ENCODE measurements at places on chromosomes 4 and X. TPM values are rescaled to one million over a fixed set of nuclear protein-coding genes. Genes with fewer than 3 reads are reported as not detected.

Gene CLIC2
- 0.16 TPM for total RNA-seq

Gene SLITRK2
- total RNA-seq, result not detected

DNA sequence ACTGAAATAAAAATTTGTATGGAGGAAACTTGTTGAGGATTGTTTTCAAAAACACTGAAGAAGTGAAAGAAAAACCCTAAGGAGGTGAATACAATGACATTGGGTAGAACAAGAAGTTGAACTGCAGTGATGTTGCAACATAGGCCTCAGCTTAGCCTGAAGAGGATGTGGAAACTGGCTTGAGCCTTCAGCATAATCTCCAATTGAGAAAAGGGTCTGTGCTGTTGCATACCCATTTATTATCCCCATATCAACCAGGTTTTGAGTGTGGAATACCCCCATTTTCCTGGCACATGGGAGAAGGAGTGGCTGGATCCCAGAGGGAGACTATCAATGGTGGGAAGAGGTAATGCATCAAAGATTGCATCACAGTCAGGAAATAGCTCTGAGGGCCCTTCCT is 695.0 kb upstream of the HS3ST1 start:
- no peaks in the 10 kb centered on the region for H3K4me1 ChIP-seq
- H3K27ac ChIP-seq, result no peak overlapping the region
- no peak overlapping the region for H3K4me3 ChIP-seq
- DNase-seq, result no peak

GRCh38 chr4:159434114-159434870 is 331.4 kb downstream of the RAPGEF2 start:
- peaks cover 8% of the 10 kb centered on the region for H3K27me3 ChIP-seq
- no peaks in the 10 kb centered on the region for H3K36me3 ChIP-seq
- H3K4me3 ChIP-seq, result no peak overlapping the region
- H3K27ac ChIP-seq, result no peak overlapping the region
- H3K4me1 ChIP-seq, result peaks cover 12% of the 10 kb centered on the region

DNA sequence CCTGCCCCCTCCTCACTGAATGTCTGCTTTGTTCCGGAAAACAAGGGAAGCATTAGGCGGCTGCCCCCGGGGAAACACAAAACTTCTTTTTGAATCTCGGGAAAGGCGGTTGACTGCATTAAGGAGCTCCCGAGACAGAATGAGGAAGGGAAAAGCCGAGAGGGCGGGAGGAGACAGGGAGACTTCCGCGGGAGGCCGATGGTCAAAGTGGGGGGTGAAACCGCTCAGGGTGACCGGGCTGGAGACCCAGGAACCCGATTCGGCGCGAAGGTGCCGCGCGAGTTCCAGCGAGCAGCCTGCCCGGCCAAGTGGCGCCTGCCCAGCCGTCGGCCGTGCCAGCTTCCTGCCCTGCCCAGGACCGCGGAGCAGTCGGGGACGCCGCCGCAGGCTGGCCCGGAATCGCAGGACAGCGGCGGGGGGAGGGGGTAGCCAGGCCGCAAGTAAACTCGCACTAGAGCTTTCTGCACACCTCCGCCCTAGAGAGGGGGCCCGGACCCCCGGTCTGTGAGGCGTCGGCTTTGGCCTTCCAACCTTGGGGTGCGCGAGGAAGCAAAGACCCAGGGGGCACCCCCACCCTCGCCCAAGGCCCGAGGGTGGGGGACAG is 55.1 kb upstream of the BCOR start:
- H3K36me3 ChIP-seq, result no peaks in the 10 kb centered on the region
- DNase-seq, result no peak
- no peaks in the 10 kb centered on the region for H3K27me3 ChIP-seq
- H3K4me1 ChIP-seq, result peaks cover 31% of the 10 kb centered on the region

GRCh38 chrX:13692771-13693231 is 3.9 kb downstream of the RAB9A start:
- H3K4me1 ChIP-seq, result peaks cover 59% of the 10 kb centered on the region
- no peaks in the 10 kb centered on the region for H3K27me3 ChIP-seq
- no peak overlapping the region for H3K27ac ChIP-seq
- peaks cover 17% of the 10 kb centered on the region for H3K36me3 ChIP-seq
- no peak for DNase-seq
- no peak overlapping the region for H3K4me3 ChIP-seq

DNA sequence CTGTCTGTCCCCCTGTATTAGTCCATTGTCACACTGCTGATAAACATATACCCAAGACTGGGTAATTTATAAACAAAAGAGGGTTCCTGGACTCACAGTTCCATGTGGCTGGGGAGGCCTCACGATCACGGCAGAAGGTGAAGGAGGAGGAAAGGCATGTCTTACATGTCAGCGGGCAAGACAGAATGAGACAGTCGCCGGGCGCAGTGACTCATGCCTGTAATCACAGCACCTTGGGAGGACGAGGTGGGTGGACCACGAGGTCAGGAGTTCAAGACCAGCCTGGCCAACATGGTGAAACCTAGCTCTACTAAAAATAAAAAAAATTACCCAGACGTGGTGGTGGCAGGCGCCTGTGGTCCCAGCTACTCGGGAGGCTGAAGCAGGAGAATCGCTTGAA is 24.7 kb downstream of the IL3RA start:
- H3K4me3 ChIP-seq, result no peak overlapping the region
- no peaks in the 10 kb centered on the region for H3K4me1 ChIP-seq
- no peak for DNase-seq
- H3K36me3 ChIP-seq, result peaks cover 38% of the 10 kb centered on the region

Measured in activated CD8-positive, alpha-beta T cell treated with anti-CD3 and anti-CD28 coated beads, Interleukin-2, amount 10 ng/mL, durations not matched to agents 7 days and 5 days (primary cell).